ENCODE measurements at places on chromosomes 7 and 10. TPM values are rescaled to one million over a fixed set of nuclear protein-coding genes. Genes with fewer than 3 reads are reported as not detected.

Gene GPR26
- polyA plus RNA-seq, result not detected

Gene C7orf57
- 0.20 TPM for polyA plus RNA-seq

Gene PSAP
- 431 TPM for polyA plus RNA-seq

Gene HOXA4
- polyA plus RNA-seq, result 31.3 TPM

Gene SFMBT2
- polyA plus RNA-seq, result 11.1 TPM

Data from muscle of arm (tissue), 14 donors.